Transverse colon (tissue), 4 donors: ENCODE measurements at places on chromosomes 11 and 22. TPM values are rescaled to one million over a fixed set of nuclear protein-coding genes. Genes with fewer than 3 reads are reported as not detected.

- DNase-seq = no peak
Measured at GRCh38 chr11:80872116-80872728, 1431.4 kb upstream of the TENM4 start.

GRCh38 chr22:19909350-19910179 lies 32.0 kb upstream of the COMT start:
- DNase-seq = peak; percentile 85

DNA sequence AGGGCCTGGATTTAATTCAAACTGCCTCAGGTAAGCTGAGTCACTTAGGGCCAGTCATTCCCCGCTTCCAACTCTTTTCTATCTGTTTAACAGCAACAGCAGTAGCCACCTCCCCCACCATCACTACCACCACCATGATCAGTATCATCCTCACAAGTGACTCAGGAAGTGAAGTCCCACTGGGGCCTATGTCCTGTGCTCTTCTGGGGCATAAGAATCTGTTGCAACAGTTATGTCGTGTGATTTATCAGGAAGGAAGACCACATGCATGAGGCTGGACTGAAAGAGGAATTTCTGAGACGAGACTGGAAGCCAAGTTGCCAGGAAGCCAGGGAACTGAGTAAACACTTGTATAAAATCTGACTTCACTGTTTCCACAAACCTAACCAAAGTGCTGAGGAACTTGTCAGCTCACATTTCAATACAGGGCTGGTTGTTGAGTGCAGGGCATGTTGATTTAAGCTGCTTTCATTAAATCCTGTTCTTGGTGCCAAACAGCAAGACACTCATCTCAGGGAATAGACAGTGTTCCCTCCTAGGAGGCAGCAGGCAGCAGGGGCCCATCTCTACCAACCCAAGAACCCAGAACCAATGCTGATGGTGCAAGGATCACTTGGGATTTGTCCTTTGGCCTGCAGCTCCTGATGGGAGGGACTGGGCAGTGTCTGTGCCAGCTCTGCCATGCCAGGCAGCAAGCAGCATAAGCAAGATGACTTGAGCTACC lies 226.7 kb upstream of the NARS2 start:
- peak; percentile 37 for DNase-seq

DNA sequence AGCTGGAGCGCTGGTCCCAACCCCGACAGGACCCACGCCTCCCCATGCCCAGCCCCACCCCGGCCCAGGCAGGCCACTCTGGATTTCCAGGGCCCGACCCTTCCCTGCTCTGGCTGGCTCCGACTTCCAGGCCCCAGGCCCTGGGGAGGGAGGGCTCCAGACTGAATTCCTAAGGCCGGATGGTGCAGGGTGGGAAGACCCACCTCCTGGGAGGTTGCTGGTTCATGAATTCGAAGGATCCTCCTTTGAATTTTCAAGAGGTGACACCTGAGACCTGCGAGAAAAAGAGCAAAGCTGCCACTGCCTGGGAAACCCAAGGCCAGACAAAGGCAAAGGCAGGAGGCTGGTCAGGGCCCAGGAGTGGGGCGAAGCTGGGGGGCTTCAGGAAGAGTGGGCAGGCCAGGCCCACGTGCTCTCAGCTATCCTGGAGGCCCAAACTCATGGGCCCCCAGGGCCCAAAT lies 47.0 kb upstream of the LINC01488 start:
- no peak for DNase-seq

RIMBP3B gene
- total RNA-seq = not detected

DNA sequence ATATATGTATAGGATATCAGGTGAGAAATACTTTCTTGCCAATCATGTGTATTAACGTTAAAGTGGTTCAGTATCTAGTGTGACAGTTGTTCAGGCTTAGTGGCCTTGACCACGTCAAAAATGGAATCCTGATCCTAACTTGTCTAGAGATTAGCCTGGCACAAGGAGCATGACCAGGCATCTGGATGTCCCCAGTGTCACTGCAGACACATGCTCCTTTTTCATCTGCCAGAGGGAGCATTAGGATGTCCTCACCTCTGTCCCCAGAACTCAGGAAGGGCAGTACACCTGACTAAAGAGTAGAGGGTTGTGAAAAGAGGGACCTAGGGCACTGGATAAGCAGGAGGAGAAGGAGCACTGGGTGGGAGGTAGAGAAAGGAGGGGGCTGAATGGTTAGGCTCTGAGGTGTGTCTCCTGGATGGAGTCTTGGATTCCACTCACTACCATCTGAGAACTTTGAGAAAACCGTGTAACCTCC lies 40.9 kb upstream of the GGTLC2 start:
- no peak for DNase-seq

DEUP1 gene
- total RNA-seq = not detected

RHOD gene
- total RNA-seq = 54.6 TPM

GRCh38 chr11:13109616-13110015 lies 100.5 kb downstream of the RASSF10 start:
- DNase-seq = no peak

DNA sequence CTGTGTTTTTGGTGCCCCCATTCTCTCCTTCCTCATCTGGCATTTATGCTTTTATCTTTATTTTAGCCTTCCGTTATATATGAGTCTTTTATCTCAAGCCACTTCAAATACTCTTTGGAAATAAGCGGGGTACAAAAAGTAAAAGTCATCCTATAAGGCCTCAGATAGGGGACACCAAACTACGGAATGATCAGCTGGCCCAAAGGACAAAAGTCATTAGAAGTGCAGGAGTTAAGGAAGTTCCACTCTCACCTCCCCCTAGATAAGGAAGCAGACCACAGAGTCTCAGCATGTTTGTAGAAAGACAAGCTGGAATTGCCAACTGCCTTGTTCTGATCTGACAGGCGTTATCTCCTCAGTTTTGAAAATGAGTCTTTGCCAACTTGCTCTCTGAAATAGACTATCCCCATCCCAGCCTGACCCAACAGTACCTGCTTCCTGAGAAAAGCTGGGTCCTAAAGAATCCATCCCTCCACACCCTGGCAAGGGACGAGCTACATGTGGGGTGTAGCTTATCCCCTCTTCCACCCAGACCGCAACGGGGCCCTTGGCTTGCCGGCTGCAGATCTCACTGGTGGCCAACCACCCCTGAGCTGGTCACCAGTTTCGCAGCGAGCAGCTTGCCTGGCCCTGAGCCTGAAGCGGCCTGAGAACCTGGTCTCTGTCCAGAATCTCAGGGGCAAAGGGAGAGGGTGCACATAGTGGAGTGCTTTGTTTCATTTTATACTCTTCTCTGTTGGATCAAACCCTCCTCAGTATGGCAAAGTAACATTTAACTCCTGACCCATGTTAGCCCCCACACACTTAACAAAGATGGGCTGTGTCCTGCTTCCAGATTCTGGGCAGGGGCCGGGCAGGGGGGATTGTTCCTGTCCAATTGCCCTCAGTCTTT lies 13.8 kb downstream of the FADS2 start:
- DNase-seq = no peak

RASGRP2 gene
- 14.5 TPM for total RNA-seq

GRCh38 chr11:8091721-8092120 lies 10.7 kb downstream of the TUB start:
- no peak for DNase-seq

GAL3ST3 gene
- total RNA-seq = not detected

PCNX3 gene
- total RNA-seq = 89.0 TPM

DUSP8 gene
- 14.6 TPM for total RNA-seq

TOP3B gene
- total RNA-seq = 44.9 TPM

DNA sequence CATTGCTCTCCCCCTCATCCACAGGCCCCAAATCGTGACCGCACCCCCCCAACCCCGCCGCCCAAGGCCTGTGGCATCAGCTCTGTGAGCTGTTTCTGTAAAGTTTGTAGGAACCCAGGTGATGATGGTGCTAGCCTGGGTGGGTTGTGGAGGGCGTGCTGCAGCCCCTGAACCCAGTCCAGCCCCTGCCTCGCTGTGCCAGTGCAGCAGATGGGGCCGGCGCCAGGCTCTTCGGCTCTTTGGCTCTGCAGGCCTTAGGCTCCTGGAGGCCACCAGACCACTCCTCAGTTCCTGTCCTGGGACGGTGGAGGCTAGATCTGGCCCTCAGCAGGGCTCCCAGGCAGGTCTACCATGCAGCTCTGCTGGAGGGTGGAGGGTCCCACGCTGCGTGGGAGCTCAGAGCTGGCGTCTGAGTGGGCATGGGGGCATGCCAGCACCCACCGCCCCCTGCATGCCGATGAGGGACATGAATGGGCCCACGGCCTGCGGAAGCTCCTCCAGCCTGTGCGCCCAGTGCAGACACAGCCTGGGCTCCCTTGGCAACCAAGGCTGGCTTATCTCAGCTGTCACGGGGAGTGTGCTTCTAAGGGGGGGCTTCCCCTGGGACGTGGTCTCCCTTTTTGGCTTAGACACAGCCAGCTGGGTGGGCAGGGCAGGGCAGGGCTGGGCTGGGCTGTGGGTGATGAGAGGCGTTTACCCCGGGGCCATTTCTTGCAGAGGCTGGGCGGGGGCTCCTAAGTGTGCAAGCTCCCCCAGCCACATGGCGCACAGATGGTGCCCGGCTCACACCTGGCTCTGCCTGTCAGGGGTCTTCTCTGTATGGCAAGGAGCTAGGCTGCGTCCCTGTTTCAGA lies 1187.6 kb downstream of the BRD1 start:
- DNase-seq = no peak

KCNC1 gene
- not detected for total RNA-seq

DNA sequence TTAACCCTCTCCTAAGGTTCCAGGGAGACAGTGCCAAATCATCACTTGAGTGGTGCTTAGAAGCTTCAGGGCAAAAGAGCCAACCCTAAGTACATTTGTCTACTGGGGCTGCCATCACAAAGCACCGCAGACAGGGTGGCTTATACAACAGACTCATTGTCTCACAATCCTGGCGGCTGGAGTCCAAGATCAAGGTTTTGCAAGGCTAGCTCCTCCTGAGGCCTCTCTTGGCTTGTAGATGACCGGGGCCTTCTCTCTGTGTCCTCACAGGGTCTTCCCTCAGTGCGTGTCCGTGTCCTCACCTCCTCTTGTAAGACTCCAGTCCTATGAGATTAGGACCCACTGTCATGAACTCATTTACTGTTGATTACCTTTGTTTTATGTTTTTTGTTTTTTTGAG lies 34.1 kb upstream of the CD81 start:
- no peak for DNase-seq

DNA sequence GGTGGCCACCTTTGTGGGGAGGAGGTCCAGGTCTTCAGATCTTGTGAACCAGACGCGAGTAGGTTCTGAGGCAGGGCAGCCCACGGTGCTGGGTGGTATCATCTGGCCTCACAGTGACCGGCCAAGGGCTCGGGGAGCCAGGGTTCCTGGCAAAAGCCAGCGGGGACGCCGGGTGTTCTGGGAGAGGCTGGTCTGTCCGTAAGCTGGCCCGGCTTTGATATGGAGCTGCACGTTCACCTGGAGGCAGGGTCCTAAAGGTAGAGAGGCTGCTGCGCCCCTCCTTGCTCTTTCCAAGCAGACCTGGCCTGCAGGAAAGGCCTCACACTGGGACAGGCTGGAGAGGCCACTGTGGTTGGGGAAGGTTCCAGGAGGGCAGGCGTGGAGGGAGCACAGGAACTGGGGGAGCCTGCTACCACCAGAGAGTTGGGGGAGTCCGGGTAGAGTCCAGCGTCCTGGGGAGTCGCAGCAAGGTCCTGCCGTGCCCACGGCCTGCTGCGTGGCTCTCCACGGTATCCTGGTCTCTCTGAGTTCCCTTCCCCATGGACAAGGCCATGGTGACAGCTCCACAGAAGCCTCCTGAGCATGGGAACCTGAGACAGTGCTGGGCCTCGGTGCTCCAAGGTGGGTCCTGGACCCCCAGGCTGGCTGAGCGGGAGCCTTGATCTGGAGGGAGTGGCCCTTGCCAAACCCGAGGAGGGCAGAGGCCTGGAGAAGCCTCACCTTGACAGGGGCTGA lies 452.4 kb upstream of the B3GAT1 start:
- DNase-seq = no peak

OR51E1 gene
- total RNA-seq = not detected

- DNase-seq = no peak
Measured at GRCh38 chr11:15849257-15849656, 507.1 kb downstream of the SOX6 start.

- DNase-seq = peak; percentile 77
Measured at GRCh38 chr11:111422494-111423249, 43.6 kb upstream of the POU2AF1 start.

DNA sequence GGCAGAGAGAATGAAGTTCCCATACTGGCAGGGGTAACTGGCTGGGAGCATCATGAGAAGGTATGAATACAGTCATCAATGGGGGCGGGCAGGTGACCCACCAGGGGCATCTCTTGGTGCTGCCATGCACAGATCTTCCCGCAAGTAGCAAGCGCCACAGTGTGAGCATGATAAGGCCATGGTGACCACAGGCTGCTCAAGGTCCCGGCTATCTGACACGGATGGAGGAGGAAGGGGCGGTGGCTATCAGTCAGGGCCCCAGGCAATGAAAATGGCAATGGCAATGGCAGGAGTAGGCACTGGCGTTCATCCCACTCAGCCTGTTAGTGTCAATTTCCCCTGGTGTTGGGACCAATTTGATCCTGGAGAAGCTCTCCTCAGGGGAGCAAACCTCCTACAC lies 21.6 kb downstream of the ASCL2 start:
- no peak for DNase-seq

DNA sequence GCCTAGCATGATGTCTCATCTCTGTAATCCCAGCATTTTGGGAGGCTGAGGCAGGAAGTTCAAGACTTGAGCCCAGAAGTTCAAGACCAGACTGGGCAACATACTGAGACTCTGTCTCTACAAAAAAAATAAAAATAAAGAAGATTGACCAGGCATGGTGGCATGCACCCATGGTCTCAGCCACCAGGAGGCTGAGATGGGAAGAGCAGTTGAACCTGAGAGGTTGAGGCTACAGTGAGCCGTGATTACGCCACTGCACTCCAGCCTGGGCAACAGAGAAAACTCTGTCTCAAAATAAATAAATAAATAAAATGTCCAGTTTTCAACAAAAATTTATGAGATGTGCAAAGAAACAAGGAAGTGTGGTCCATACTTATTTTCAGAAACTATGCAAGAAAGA lies 28.3 kb downstream of the EFCAB6 start:
- no peak for DNase-seq

- DNase-seq = no peak
Measured at GRCh38 chr11:119752946-119753345, 23.9 kb upstream of the NECTIN1 start.

VWCE gene
- total RNA-seq = 0.41 TPM

DNA sequence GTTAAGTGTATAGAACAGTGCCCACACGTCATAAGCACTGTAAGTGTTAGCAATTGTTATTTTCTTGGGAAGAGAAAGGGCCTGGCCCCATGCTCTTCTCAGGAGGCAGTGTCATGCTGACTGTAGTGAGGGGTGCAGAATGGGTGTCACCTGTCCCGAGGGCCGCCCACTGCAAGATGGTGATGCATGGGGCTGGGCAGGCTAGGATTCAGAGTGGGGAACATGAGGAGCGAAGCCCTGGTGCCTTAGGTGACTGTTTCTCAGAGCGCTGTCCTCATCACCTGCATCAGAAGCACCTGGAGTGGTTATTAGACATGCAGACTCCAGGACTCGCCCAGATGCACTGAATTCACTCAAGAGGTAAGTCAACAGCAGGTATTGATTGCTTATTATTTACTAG lies 101.0 kb upstream of the PARVA start:
- DNase-seq = no peak

TMA7B gene
- not detected for total RNA-seq

DNA sequence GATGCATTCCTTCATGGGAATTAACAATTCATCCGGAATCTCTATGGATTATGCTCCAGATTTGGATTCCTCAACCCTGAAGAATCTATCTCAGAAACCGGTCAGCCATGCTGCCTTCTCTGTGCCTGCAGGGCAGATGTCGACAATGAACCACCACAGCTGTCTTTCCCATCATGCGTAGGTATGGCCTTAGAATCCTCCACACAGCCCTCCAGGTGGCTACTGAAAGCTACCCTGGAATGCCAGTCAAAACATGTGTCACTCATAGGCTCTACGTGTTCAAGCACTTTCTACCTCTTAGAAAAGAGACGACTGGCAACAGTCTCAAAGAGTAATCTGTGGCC lies 19.4 kb downstream of the MAML2 start:
- DNase-seq = no peak
